ENCODE measurements at places on chromosomes 6 and 20. TPM values are rescaled to one million over a fixed set of nuclear protein-coding genes. Genes with fewer than 3 reads are reported as not detected.

Gene KCNB1
- total RNA-seq, result 4.6 TPM

Gene NKAIN4
- total RNA-seq, result 6.0 TPM

Gene RBCK1
- 87.2 TPM for total RNA-seq

Gene CST4
- not detected for total RNA-seq

Gene FHL5
- total RNA-seq, result 23.3 TPM

Gene SLC25A27
- 81.8 TPM for total RNA-seq

Gene TNXB
- 42.4 TPM for total RNA-seq

Gene HBS1L
- total RNA-seq, result 54.9 TPM

- no peak for DNase-seq
Observed at GRCh38 chr6:168498161-168498843, 57.3 kb downstream of the SMOC2 start.

DNA sequence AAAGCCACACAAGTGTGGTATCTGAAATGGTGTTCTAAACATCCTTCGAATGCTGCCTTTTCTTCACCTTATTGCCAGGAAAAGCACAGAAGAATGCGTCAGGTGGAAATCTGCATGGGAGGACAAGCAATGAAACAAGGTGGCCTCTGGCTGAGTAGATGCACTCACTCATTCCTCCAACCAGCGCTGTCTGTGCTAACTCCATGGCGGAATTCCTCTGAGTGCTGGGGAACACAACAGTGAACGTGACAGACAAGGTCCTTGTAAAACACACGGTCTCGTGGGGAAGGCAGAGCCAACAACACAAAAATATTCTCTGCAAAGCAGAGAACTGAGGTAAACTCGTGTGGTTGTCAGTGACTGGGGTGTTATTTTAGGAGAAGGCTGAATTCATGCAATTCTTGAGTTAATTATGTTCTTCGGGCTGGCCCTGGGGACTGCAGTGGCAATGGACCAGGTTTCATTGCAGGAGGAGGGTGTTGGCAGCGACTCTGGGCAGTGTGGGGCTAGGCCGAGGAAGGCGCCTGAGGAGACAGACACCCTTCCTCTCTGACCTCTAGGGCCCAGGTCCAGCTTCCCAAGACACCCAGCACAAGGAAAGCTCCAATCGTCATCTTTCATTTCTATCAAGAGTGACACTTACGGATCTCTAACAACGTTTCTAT, 339.7 kb downstream of the PRKN start:
- DNase-seq, result peak; percentile 29

DNA sequence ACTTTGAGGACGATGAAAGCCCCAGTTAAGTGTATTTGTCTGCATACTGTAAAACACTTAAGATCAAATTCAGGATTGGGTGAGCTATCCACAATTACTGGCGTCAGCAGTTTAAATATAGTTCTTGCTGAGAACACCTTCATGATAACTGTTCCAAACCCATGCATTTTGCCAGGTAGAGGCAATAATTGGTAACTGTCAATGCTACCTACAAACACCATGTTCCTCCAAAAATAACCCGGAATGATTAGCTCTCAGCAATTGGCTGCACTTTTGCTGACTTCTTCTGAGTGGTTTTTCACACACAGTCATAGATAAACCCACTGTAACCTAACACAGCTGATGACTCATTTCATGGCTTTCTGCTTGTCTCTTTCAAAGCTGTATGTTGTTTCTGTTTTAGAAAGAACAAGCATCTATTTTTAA, 1358.6 kb upstream of the GJE1 start:
- no peak for DNase-seq

DNA sequence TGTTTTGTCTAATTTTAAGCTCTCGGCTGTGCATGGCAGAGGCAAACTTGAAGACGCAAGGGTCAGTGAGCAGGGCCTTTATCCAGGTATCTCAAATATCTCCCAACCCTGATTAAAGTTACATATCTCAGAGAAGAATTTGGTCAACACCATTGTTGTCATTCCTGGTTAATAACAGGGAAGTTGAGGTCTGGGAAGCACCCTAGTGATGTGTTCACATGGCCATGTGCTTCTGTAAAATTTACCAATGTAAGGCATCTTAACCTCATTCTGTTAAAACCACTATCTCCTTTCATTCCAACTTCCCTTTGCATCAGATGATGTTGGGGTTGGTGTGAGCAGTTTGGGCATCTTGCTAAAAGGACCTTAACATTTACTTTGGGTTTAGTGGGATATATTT, 4.0 kb upstream of the FAM110A start:
- no peak for DNase-seq

DNA sequence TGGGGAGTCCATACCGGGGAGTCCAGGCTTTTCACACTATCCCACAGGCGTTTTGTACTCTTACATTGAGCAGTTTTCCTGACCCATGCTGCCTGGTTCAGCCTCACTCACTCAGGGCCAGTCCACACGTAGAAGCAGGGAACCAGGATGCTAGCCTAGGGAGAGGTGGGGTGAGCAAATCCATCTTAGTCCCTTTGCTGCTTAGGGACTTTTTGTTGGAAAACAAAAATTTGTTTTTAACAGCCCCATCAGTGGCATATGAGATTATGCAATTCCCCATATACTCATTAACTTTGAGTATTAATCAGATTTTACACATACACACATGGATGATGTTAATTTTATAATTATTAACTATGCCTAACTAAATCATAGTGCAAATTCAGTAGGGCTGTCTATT, 84.2 kb downstream of the EZR start:
- no peak for DNase-seq

- DNase-seq, result no peak
Observed at GRCh38 chr6:119533603-119534279, 184.2 kb upstream of the MAN1A1 start.

- no peak for DNase-seq
Observed at GRCh38 chr20:57879779-57880570, 170.2 kb upstream of the PMEPA1 start.

DNA sequence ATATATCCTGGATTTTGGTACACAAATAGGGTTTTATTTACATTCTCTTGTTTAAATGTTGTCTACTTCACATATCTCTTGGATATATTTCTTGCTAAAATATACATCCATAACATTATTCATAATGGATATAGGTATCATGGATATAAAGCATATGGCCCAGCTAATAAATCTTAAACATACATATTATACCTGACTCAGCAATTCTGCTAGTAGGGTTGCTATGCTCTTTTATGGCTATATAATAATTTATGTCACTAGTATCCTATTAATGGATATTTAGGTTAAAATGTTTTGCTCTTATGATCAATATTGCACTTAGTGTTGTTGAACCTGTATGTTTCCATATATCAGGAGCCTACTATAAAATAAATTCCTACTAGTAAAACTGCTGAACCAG, 375.5 kb downstream of the LMBRD1 start:
- no peak for DNase-seq

DNA sequence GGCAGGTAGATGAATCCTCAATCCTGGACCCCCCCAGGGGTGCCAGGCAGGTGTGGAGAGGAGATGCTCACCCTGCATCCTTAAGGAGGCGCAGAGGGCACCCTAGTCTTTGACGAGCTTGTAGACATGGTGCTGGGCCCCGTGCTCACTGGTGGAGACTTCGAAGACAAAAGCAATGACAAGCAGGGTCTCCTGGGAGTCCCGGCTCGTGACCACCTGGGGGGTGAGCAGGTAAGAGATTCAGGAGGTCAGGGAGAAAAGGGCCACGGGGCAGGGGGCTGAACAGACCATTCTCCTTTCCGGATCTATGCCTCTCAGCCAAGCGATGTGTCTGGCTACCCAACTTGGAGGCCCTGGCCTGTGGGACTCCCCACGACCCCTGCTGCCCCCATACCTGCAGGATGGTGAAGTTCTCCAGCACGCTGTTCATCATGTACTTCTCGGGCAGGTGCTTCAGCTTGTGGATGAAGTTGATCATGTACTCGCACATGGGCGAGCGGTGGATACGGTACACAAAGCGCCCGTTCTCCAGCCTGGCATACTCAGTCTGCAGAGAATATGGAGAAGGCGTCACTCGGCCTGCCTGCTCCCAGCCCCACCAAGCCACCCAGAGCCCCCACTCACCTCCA, 6.9 kb downstream of the RPL10A start:
- DNase-seq, result no peak

- peak; percentile 58 for DNase-seq
Observed at GRCh38 chr20:24963672-24964505, 14.8 kb downstream of the CST7 start.

- no peak for DNase-seq
Observed at GRCh38 chr6:32096087-32096393, 13.1 kb downstream of the TNXB start.

DNA sequence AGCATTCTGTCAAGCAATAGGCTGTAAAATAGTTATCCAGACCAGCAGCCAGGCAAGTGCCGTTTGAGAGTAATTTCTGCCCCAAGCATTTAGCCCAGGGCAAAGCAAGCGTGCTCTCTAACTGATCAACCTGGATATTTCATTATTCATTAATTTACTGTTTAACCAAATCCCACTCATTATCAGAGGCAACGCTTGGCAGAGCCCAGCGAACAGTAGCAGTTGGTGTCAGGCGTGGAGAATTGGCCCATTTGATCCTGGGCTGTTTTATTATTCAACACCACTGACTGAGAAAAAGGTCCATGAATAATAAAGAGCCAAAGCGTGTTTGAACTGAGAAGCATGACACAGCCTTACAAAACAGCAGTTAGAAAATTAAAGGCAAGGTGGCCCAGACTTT, 35.3 kb downstream of the TFAP2B start:
- no peak for DNase-seq

GRCh38 chr6:94213226-94213625, 793.9 kb upstream of the EPHA7 start:
- DNase-seq, result no peak

- DNase-seq, result no peak
Observed at GRCh38 chr6:2810092-2810671, 31.5 kb downstream of the SERPINB1 start.

DNA sequence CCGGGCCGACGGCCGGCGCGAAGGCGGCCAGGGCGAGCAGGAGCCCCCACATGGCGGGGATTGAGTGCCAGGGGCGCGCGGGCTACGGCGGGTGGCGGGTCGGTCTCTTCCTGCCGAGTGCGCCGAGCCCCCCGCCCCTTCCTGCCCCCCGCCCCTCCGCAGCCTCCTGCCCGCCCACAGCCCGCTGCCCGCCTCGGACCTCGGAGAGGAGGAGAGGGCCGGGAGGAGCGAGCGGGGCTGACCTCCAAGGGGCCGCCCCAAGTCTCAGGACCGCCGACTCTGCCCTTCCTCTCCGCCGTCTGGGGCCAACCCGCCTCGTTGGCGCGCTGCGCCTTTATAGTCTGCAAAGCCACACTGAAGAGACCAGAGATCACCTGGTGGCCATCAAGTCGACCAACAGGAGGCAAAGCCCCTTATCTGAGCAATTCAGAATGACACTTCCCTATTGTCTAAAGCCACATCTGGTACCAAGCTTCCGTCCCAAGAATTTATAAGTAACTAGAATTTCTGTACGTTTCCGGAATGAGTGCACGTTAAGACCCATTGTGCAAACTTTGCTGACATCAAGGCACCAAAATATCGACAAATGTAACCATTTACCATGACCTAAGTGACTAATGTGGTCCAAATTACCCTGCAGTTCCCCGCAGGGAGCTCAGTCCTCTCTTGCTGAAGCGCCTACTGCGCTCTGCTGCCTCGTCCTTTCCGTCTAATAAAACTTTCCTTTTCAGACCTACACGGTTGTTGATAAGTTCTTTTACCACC, at the start of gene CPXM1:
CPXM1 (minus strand) TSS at position 107 of the 765 bp plus-strand sequence; CDS start at position 52, 55 bp downstream.
- no peak for DNase-seq

- DNase-seq, result no peak
Observed at GRCh38 chr6:107192830-107193229, 77.5 kb upstream of the BEND3 start.

GRCh38 chr6:111631903-111632460, 26.3 kb upstream of the TRAF3IP2 start:
- no peak for DNase-seq

GRCh38 chr6:125370343-125370742, 68.6 kb upstream of the HDDC2 start:
- no peak for DNase-seq

DNA sequence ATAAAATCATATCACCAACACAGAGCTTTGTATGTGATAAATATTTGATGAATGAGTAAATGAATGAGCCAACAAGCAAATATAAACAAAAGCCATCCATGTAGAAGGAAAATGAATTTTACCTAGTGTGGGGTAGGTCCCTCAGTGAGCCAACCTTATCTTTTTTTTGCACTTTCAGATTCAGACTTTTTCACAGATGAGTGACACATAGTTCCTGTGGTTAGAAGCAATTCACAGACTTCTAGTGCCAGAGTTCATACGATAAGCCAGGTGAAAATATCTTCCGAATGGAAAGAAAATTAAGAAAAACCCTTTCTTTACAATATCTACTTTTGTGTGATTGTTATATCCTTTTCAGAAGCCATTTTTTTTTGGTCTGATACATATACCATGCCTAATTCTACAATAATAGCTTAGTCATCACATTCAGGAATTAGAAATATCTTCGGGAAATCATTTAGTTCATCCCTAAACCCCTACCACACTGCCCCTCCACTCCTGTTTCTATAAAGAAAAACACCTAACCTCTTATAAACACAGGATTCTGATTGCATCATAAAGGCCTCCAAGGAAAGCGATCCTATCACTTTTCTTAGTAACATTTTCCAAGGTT, 82.7 kb upstream of the CNR1 start:
- DNase-seq, result no peak

DNA sequence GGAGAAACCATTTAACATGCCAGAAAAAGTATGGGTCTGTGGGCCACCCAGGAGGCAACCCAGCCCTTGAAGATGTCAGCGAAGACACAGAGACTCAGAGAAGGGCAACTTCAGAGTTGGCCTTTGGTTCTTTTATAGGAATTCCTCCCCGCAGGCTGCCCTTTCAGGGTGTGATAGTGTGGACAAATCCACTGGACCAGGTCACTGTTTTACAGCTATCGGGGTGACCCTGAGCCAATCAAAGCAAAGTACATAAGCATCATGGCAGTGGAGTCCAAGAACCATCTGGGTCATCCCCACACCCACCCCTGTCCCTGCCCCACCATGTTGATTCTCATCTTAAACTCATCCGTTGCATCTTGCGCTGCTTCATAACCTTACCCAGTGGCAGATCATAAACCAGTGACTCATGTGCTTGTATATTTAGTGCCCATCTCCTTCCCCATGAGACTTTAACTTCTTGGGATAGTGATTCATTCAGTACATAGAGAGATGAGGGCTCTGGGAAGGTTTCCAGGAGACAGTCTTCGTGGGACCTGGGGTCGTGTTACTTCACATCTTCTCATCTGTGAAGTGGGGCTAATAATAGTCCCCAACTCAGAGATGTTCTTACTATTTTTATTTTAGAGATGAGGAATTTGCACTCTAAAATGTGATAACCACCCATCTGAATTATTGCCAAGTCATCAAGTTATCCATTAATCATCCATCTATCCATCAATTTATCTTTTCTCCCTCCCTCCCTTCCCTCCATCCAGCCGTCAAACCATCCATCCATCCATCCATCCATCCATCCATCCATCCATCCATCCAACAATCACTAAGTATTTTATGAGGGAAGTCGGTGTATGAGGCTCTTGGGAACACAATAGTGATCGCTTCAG, 51.0 kb downstream of the EDN3 start:
- DNase-seq, result no peak

All from testis (tissue), 5 donors.